ENCODE measurements at places on chromosomes 16 and 17.

DNA sequence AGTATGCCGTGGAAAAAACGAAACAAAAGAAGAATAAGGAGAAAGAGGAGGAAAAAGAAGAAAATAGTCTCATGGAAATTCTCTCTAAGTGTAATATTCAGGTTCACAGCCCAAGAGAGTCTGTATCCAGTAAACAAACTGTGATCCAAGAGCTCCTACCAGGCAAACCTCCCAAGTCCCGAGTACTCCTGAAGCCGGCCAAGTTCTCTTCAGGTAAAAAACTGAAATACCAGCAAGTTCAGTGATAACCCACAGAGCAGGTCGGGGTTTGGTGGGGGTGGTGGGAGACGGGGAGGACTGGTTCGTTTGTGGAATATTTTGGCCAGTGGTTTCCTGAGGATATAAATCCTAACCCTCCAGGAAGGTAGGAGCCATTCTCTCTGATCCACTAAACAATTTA is 8.5 kb upstream of the TVP23B start:
- DNase-seq = no peak

GRCh38 chr16:57616876-57617275 is 11.6 kb upstream of the ADGRG1 start:
- DNase-seq = no peak

GRCh38 chr17:15106540-15106939 is 158.6 kb downstream of the PMP22 start:
- no peak for DNase-seq

DNA sequence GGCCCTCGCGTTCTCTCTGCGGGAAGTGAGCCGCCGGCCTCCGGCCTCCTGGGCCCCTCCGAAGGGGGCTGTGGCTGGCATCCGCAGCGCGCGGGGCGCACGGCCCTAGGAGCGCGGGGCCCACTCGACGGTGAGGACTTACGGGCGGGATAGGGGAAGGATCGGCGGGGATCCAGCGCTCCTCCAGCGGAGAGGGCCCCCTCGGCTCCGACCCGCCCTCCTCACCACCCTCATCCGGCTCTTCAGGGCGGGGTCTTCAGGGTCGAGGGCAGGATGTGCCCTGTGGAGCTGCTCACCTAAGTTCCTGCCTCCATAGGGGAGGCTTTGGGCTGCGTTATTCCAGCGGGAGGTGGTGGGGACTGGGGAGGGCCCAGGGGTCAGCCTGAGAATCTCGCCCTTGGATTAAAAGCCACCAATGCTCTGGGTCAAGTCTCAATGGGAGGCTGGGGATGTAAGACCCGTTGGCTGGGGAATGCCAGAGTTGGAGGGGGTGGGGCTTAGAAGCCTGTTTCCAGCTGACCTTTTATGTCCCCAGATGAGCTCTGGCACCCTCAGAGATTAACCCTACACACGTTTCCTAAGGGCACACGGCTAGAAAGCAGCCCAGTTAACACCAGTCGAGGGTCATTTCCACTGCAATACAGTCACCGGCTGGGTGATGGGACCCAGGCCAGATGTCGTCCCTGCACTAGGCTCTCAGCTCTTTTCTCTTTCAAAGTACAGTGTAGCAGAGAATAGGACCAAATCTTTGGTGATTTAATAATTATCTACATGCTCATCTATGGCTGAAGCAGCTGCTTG is 13.4 kb downstream of the TBX2 start:
- no peak for DNase-seq

DNA sequence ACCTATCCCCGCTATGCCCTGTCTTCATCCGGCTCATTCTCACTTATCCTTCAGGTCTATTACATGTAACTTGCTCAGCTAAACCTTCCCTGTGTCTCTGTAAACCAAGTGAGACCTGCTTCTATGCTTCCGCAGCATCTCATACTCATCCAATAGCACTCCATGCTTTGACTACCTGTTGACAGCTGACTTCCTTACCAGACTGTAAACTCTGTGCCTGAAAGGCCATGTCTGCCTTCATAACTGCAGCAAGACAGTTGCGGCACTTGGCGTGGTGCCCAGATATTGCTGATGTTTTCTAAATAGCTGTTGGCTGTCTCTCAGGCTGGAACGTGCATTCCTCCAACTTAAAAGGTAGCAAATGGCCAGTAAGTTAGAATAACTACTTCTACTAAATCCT is 1.8 kb upstream of the OR1E1 start:
- DNase-seq = no peak

GRCh38 chr17:66625311-66625767 is 209.6 kb upstream of the CACNG5 start:
- DNase-seq = no peak

- no peak for DNase-seq
Measured at GRCh38 chr17:76337413-76337777, 16.3 kb downstream of the PRPSAP1 start.

DNA sequence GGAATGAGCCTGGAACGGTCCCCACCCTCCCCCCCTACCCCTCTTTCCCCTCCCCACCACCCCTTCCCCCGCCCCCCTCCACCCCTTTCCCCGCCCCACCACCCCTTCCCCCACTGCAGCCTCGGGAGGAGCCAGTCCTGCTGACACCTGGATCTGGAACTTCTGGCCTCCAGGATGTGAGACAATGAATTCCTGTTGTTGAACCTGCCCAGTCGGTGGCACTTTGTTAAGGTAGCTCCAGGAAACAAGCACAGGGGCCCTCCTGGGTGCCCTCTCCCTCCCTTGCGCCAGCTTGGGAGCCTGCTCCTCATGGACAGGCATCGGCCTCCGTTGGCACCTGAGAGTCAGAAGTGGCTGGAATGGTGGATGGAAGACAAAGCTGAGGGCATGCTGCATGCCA is 152.4 kb upstream of the FOXF1 start:
- no peak for DNase-seq

- DNase-seq = no peak
Measured at GRCh38 chr17:42562388-42563142, 617 bp downstream of the COASY start.

DNA sequence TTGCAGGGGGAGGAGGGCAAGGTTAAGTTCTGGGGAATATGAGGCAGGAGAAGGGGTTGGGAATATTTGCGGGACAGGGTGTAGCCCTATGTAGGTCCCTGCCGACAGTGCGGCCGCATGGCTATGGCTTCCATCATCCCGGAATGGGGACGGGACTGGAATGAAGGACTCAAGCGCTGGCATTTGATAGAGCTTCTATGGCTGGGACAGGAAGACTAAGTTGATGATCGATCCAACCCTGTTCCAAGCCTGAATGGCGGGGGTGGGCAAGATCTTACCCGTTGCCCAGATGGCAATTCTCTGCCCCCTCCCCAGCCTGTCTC is 47.1 kb downstream of the SRCIN1 start:
- DNase-seq = no peak

GRCh38 chr16:56935201-56935600 is 3.3 kb downstream of the HERPUD1 start:
- no peak for DNase-seq

DNA sequence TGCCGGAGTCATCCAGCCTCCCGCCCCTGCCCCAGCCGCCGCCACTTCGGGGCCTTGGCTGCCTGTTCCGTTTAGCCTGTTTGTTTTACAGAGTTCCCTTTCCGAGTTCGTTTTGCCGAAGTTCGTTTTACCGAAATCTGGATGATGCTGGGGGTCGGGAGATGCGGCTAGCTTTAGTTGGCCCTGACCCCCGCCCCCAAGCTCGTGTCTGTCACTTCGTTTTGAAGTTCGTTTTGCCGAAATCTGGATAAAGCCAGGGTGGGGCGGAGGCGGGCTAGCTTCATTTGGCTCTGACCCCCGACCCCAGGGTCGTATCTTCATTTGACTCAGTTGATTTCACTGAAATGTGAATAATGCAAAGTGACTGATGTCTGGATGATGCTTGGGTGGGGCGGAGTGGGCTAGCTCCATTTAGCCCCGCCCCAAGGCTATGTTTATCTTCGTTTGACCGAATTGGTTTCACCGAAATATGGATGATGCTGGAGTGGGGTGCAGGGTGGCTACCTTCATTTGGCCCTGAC is 591 bp downstream of the PSMD7 start:
- DNase-seq = no peak

DNA sequence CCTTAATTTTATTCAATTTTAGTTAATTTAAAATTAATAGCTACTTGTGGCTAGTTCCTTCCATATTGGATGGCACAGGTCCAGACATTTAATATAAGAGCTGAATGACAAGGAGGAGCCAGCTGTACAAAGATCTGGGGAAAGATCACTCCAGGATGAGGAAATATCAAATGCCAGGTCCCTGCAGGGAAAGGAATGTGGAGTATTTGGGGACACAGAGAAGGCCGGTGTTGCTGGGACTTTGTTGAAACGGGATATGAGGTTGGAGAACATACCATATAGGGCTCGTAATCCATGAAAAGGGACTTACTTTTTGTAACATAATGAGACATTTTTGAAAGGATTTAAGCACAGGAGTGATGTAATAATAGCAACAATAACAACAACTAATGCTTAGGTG is 426.8 kb downstream of the HS3ST4 start:
- no peak for DNase-seq

DNA sequence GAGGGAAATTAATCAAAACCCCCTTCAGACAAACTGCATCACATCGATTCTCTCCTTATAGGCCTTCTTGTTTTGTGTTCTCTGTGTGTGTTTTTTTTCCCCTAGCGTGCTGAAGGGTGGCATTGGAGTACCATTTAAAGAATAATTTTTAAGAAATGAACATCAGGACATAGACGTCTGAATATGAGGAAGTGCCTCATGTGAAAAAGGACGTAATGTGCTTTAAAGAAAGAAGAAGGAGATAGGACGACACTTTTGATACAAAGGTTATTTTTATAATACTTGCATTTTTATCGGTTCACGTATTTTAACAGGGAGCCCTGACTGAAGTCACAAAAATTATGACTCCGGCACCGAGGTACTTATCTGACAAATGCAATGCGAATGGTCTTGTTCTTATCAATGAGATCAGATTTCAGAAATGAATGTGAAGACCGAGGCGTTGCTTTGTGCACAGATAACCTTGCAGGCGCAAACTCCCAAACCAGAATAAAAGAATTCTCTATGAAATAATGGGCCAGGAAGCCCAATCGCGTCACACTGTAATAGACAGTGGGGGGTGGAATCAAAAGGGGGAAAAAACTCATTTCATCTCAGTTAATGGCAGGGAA is 606.3 kb downstream of the MAF start:
- DNase-seq = no peak

- DNase-seq = no peak
Measured at GRCh38 chr17:41140360-41141131, at the start of gene KRTAP4-6. Gene KRTAP4-6 (minus strand): TSS chr17:41140544. CDS start chr17:41140487, 57 bp downstream.

GRCh38 chr16:4771646-4772045 is 4.7 kb upstream of the ZNF500 start:
- no peak for DNase-seq

DNA sequence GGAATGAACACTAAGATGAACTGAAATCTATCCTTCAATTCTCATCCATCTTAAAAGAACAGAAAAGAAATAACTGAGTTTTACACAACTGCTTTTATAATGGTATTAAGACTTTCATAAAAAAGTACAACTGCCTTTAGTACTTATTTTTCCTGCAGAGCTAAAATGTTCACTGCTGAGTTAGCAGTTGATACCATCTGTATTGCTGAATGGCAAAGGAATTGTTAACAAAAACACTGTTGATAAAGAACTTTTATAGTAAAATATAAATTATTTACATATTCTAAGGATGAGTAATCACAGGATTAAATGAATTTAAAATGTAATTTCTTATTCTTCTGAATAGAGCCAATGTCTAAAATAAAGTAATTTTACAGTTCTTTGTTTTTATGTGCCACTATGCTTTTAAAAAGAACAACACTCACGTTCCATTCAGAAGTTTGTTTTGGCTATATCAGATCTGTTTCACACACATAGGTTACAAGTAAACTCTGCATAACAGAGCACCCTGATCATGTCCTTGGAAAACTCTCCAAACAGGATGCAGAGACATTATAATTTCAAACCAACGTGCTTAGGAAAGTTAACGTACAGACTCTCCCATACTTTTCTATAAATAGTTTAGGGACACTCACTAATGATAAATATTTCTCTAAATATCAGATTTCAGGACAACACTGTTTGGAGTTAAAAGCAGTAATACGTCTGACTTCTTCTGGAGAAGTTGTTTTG is 151.1 kb downstream of the ITFG1 start:
- DNase-seq = no peak

GRCh38 chr16:50372611-50373344 is 4.0 kb upstream of the BRD7 start:
- no peak for DNase-seq
